ENCODE measurements at places on chromosomes 13 and 19.

DNA sequence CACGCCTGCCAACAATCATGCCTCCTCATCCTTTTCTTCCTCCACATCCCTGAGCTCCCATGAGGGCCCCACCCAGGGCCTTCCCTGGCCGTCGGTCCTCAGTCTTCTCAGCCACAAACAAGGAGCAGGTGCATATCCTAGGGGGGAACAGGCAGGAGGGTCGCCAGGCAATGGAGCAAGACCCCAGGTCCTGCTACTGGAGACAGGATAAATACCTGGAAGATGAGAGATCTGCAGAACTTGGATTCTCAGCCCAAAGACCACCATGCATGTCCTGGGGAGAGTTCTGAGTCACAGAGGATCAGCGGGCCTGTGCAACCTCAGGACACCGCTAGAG, 344.7 kb upstream of the TSHZ3 start:
- DNase-seq = no peak

- peak; percentile 5 for DNase-seq
Observed at GRCh38 chr19:53511933-53512374, 26.0 kb upstream of the ZNF331 start.

GRCh38 chr19:52345162-52345561, 9.1 kb downstream of the ZNF610 start:
- no peak for DNase-seq

DNA sequence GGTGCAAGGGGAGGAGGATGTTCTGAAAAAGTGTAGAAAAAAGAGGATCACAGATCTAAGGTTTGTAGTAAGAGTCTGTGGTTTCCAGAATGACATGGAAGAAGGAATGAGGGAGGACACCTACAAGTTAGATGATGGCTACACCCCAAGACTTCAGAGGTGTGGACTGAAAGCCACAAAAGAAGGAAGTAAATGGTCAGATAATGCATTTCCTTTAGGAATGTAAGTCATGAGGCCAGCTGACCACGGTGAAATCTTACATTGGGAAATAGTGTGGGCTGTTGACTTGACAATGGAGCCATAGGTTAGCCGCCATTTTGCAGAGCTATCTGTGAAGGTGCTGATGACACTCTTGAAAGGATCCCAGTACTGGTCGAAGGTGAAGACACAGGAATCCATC, 25.3 kb upstream of the FBXO27 start:
- DNase-seq = no peak

- DNase-seq = no peak
Observed at GRCh38 chr19:36051637-36052036, 2.4 kb downstream of the THAP8 start.

DNA sequence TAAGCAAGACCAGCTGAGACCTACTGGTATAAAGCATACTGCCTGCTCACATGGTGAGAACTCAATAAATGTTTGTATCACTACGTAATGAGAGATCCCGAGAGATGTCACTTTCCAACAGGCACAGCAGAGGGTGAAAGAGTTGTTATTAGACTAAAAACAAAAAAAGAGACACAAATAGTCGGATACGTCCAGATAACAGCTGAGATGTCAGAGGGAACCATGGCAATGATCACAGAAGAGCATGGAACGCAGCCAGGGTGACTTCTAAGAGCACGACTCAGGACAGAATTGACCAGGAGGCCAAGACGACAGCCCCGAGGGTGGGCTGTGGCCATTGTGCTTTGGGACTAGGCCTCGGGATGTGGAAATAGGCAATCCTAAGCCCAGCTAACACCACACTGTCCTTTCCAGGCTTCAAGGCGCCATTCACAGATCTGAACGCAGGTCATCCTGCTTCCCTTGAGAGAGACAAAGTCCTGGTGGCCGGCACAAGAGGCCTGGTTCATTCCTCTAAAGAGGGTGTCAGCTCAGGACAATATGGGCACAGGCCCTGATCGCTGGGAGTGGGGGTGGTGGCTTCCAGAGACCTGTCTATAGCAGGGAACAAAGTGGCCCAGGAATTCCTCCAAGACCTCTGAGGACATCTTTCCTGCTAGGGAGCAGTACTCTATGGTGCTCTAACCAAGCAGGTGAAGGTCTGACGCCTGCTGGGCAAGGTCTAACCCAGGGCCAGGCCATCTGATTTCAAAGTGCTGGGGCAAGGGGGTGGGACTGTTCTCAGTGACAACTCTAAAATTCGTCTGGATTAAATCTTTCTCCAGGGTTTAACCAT, 3.2 kb downstream of the SH3GL1 start:
- no peak for DNase-seq

GRCh38 chr19:37452500-37453245, 14.6 kb downstream of the ZNF569 start:
- DNase-seq = no peak

GRCh38 chr13:51451134-51451466, 1.7 kb downstream of the INTS6 start:
- no peak for DNase-seq

DNA sequence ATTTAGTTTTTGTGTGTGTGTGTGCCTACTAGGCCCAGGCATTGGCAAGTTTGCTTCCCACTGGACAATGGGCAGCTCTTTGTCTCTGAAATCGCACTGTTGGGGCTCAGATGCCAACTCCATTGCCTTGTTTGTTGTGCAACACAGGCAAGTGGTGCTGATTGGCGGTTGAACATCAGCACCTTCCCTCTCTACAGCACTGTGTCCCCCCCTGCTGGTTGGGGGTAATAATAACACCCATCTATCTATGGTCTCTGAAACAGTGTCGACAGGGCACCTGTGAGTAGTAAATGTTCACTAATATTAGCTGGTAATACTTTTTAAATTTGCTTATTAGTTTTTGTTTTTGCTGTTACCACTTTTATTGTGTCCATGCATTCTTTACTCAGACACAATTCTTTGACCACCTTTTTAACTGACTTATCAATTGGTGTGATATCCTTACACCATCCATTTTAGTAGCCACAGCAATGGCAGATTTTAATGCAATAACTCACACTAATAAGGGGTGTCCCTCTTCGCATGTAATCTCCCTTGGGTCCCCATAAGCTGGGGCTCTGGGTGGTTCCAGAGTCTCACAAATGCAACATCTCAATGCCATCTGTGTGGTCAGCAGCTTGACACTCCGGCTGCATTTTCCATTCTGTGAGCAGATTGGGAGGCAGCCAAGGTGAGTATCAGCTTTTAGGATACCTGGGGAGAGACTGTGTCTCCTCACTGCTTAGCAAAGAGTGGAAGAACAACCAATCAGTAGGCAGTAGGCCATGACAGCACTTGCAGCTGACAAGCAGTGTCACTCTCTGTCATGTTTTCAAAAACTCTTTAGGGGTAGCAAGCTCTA, 47.7 kb upstream of the UQCRFS1 start:
- peak; percentile 38 for DNase-seq

DNA sequence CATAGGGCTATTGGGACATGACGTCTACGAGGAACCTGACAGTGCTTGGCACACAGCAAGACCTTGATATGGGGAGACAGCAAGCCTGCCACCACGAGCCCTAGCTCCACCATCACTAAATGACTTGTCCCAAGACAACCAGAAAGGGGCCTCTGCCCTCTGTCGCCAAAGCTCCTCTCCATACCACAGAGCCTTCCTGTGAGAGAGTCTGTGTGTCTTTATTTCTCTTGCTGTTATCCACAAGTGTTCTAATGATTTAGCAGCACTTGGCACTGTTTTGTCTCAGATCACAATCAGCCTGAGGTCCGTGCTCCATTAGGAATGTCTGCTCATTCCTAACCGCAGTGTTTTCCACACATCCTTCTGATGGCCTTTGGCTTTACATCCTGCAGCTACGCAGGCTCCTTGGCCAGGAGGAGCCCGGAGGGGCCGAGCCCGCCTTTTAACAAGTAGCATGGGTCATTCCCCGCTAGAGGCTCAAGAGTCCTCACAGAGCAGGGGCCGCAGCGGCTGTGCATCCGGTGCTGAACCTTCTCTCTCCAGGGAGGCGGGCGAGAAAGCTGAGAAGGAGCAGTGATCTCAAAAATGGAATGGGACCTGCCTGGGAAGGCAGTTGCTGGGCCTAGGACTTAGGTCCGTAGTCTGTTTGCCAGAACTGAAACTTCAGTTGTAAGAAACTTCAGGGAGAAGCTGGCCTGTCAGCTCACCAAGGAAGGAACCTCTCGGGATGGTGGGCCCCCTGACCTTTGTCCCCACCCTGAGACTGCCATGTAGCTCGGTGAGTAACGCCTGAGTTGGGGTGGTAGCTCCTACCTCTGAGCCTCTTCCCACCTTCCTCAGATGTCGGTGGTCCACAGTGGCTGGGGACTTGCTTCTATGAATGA, 61.1 kb upstream of the HMGB1 start:
- no peak for DNase-seq

GRCh38 chr13:32164622-32165268, 133.2 kb downstream of the FRY start:
- DNase-seq = peak; percentile 84

- no peak for DNase-seq
Observed at GRCh38 chr13:35964011-35964862, 166.9 kb downstream of the DCLK1 start.

- no peak for DNase-seq
Observed at GRCh38 chr19:40621283-40621682, 20.1 kb downstream of the LTBP4 start.

DNA sequence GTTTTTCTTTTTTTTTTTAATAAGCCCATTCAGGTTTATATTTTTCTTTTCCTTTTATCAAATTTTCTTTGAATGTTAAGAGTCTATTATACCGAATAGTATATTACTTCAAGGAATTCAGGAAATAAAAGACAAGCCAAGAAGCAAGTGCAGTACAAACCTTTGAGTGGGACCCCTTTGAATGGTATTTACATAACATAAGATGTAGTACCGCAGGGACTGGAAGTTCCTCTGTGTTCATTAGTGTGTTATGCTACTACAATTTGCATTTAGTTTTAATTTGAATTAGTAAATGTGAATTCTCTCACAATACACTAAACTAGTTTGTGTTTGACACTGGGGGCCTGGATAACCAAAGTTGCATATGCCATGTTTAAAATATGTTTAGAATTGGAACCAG, 339.5 kb downstream of the DCT start:
- DNase-seq = no peak

DNA sequence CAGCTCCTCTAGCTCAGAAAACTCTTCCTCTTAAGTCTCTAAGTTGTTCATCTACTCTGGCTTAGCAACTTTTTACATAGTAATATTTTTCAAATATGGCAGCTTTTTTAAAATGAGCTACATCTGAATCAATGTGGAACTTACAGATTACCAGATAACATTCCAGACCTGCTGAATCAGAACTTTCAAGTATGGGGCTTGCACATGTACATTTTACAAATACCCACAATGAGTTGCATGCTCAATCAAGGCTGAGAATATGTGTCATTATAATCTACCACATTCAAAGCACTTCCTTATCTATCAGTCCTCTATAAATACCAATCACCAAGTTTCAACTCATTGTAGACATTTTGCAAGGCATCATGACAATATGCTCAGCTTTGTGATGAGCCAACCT, 383.1 kb downstream of the FGF14 start:
- no peak for DNase-seq

DNA sequence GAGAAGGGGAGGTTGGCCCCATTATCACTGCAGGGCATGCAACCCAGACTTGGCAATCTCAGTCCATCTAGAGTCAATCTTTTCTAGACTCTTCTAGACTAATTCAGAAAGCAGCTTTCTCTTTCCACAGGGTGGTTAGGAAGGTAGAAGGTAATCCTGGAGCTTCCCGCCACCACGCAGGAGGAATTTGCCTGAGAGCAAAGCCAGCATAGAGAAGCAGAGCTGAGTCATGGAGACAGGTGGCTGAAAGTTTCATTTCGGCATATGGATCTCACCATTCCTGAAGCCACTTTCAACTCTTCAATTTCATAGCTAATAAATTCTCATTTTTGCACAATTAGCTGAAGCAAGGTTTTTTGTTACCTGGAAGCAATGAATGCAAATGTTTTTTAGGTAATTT, 29.0 kb upstream of the FFAR2 start:
- no peak for DNase-seq

DNA sequence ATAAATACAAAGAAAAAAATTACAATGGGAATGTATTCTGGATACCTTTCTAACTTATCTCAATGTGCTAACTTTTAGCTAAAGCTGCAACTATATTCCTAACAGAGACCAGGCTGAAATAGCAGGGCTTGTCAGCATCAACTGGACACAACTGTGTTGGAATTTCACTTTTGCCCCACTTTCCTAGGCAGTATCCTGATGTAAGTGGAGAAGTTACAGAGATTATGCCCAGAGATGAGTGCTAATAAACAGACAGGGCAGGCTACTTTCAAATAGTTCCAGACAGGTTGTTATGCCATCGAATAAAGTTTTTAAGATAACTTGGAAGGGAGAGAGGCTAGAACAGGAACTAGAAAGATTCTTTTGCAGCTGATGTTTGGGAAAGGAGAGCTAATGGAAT, 201.9 kb downstream of the KCTD12 start:
- no peak for DNase-seq

GRCh38 chr19:16383584-16384161, 59.0 kb downstream of the KLF2 start:
- no peak for DNase-seq

- DNase-seq = peak; percentile 89
Observed at GRCh38 chr19:17303167-17303939, at the start of gene ABHD8. ABHD8 (minus strand) TSS chr19:17303425; CDS start chr19:17301616, 1,809 bp downstream.

GRCh38 chr13:23469951-23470421, 36.5 kb upstream of the SACS start:
- peak; percentile 36 for DNase-seq

- no peak for DNase-seq
Observed at GRCh38 chr13:19713186-19713965, 69.4 kb downstream of the PSPC1 start.

DNA sequence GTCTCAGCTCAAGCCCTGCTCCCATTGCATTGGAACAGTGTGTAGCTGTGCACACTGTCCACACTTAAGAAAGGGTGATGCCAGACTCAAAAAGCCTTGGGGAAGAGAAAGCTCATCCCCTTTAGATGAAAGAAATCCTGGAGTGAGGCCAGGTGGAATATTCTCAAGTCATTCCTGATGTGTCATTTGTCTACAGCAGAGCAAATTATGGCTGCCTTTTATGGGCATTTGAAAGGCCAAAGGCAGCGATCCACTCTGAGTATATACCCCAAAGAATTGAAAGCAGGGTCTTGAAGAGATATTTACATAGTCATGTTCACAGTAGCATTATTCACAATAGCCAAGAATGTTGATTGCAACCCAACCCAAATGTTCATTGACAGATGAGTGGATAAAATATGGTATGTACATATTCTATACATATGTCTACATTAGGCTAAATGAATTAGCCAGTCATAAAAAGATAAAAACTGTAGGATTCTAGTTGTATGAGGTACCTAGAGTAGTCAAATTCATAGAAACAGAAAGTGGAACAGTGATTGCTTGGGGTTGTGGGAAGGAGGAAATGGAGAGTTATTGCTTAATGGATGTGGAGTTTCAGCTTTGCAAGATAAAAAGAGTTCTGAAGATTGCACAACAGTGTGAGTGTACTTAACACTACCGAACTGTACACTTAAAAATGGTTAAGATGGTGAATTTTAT, 214.9 kb downstream of the KCNRG start:
- DNase-seq = no peak

GRCh38 chr19:855566-856120, 3.5 kb downstream of the ELANE start:
- no peak for DNase-seq

- no peak for DNase-seq
Observed at GRCh38 chr19:43300876-43301765, 31.8 kb upstream of the PSG9 start.
